ENCODE measurements at places on chromosomes 1 and 21.
A peak's percentile ranks its signal among the peaks of the same experiment; 100 is the strongest.

DNA sequence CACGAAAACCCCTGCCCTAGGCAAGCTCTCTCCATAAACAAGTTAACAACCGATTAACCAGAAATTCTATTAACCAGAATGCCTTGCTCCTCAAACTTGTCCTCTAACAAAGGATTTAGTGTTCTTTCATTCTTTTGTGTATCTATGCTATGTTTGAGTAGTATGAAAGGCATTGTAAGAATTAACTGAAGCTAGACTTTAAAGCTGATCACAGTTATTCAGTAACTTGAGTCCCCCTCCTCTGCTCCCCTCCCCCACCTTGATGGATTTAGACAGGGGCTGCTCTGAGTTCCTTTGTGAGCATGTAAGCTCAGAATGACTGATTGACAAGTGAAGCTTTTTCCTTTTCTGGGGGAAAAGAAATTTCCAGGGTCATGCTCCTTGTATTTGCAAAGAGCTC is 257.6 kb downstream of the TTLL7 start:
- no peak for DNase-seq

- no peak for DNase-seq
Observed at GRCh38 chr1:111776391-111776790, 20.7 kb downstream of the DDX20 start.

DNA sequence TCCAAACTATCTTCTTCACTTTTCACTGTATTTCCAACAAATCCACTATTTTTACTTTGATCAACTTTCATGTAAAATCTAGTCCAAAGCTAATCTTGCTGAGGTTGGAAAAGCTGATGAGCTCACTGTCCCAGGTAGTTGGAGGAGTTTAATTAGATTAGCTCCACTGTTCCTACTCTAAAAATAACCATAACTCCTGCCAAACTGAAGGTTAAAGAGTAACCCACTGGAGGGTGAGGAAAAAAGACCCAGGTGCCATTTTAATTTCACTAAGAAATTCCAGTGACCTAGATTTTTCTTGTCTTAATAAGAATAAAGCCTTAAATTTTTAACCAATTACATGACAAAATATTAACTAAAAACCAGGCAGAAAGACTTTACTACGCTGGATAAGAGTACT is 15.3 kb downstream of the DCAF8 start:
- DNase-seq = no peak

- no peak for DNase-seq
Observed at GRCh38 chr1:36321119-36321951, 2.1 kb downstream of the EVA1B start.

DNA sequence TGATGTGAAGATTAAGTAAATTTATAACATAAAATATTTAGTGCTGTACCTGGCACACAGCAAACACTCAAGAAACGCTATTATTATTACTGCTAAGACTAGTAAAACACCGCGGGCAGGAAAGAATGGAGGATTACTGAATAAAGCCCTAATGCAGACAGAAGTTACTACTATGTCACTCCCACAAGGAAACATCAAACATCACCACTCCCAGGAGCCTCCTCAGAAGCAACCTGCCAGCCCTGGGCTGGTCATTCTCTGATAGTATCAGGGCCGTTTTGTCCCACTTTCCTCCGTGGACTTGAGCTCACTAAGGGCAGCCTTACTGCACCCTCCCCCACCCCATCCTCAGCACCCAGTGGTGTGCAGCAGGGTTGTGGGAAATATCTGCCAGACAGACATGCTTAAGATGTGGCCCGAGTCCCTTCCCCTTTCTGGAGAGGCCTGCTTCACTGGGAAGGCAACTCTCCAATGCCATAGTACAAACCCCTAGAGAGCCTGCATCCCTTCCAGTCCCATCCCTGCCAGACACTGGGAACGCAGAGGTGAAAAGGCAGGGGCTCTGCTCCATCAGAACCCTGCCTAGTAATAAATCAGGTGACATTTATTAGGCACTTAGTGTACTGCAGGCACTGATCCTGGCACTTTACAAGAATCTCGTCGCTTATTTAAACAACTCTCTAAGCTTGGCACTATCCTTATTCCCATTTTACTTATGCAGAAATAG is 41.7 kb upstream of the ECE1 start:
- DNase-seq = no peak

DNA sequence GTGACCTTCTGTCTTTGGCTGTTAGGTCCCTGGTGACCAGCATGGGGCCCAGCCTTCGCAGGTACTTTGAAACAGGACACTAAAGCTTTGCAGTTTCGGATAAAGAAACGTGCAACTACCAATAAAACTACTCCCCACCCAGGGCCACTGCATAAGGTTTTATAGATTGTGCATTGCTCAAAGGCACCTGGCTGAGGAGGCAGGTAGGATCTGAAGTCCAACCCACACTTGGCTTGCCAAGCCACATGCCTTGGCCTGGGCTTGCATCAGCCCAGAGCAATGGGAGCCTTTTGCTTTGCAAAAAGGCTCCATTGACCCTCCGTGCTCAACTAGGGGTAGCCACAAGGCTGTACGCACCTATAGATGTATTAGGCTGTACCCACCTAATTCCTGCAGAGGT is 84.4 kb upstream of the SYT6 start:
- no peak for DNase-seq

DNA sequence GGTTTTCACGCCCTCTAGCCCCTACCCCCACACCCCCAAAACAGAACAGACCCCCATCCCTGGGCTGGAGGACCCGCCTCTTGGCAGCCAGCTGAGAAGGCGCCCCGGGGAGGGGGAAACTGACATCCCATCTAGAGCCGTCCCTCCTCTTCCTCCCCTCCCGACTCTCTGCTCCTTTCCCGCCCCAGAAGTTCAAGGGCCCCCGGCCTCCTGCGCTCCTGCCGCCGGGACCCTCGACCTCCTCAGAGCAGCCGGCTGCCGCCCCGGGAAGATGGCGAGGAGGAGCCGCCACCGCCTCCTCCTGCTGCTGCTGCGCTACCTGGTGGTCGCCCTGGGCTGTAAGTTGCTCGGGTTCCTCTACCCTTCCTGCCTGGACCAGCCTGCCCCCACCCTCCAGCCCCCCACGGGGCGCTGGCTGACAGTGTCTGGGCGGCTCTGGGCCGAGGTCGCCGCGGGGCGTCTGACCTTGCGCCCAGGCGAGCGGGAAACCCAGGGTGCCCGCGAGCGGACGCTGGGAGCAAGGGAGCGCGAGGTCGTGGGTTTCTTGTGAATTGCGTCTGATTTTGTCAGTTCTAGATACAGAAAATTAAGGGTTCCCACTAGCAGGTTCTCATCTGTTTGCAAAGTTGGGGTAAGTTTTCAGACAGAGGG is 618 bp downstream of the JAM2 start:
- DNase-seq = peak; percentile 21

DNA sequence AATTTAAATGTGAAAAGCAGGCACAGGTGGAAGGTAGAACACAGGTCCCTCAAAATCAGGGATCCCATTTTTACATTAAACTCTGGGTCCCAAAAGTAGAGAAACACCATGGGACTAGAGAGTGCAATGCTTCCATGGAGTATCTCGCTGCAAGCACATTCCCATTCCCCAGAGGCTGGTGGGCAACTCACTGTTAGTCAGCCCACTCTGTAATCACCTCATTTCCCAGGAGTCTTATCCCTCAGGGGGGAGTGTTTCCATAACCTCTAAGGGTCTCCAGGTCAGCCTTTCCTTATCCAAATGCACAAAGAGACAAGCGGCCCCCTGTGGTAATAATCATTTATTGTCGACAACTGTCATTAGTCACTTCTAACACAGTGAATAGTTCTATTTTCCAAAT is 490.1 kb upstream of the LRRC7 start:
- no peak for DNase-seq

DNA sequence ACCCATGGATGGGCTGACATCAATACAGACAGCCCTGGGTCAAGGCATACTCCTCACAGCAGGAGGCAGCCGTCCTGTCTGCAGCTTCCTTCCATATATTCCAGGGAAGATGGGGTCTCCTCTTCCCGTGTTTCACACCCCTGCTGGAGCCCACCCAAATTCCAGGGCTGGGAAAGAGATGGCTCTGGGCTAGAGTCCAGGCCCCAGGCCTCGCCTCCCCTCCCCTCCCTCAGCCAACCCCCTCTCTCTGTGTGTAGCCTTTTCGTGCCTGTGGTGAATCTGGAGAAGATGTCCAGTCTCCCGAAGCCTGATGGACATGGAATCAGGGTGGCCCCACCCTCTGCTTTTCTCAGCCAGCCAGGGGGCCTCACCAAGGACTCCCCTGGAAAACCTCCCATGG is 3.6 kb downstream of the ATXN7L2 start:
- DNase-seq = no peak

GRCh38 chr1:158689110-158689509 is 2.6 kb upstream of the SPTA1 start:
- no peak for DNase-seq

GRCh38 chr1:174789399-174789798 is 210.3 kb upstream of the CACYBP start:
- DNase-seq = no peak

- no peak for DNase-seq
Observed at GRCh38 chr1:150560011-150560438, 10.8 kb downstream of the ADAMTSL4 start.

- DNase-seq = peak; percentile 45
Observed at GRCh38 chr1:156281281-156281680, 1.3 kb downstream of the SMG5 start.

Data from stimulated activated CD8-positive, alpha-beta memory T cell treated with anti-CD3 and anti-CD28 coated beads, Interleukin-7, amount 100 ng/mL, for 48 hours (primary cell).